Activated CD8-positive, alpha-beta memory T cell treated with anti-CD3 and anti-CD28 coated beads, Interleukin-2, amount 10 ng/mL, durations not matched to agents 7 days and 5 days (primary cell): ENCODE measurements at places on chromosomes 6 and 20. TPM values are rescaled to one million over a fixed set of nuclear protein-coding genes. Genes with fewer than 3 reads are reported as not detected.
A peak's percentile ranks its signal among the peaks of the same experiment; 100 is the strongest.

DNA sequence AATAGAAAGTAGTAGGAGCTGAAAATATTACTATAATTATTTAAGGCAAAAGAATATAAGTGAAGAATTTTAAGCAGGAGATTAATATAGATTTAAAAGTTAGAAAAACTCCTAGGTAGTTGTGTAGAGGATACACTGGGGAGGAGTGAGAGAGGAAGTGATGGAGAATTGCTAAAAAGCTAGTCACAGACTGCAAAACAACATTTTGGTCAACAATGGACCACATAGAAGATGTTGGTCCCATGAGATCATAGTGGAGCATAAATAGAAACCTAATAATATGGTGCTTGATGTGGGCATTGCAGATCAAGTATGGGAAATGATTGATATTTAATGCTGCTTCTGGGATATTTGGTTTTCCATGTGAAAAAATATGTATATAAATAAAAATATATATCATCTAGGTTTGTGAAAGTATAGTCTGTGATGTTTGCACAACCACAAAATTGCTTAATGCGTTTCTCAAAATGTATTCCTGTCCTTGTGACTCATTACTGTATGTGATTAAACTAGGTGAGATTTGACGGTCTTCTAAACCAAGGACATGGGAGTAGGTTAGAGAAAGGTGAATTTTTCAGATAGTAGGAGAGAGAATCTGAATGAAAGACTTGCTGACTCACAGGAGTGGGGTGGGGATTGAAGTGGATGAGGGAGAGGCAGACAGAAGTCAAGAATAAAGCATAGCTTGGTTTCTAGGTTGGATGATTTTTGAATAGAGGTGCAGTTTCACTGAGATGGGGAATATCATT, 174.0 kb downstream of the BCKDHB start:
- DNase-seq, result no peak
- H3K27ac ChIP-seq, result no peak overlapping the region
- no peak overlapping the region for H3K4me3 ChIP-seq
- H3K36me3 ChIP-seq, result peaks cover 4% of the 10 kb centered on the region

The HDGFL1 gene
- not detected for total RNA-seq

- H3K36me3 ChIP-seq, result no peaks in the 10 kb centered on the region
- H3K4me1 ChIP-seq, result peaks cover 16% of the 10 kb centered on the region
- no peak overlapping the region for H3K4me3 ChIP-seq
- no peak for DNase-seq
- peaks cover 67% of the 10 kb centered on the region for H3K27me3 ChIP-seq
These were observed 1.4 kb downstream of the DCDC2 start for GRCh38 chr6:24356310-24356973.

GRCh38 chr6:11221623-11222384, 10.7 kb downstream of the NEDD9 start:
- peak overlapping the region; percentile 63 for H3K4me3 ChIP-seq
- H3K4me1 ChIP-seq, result peaks cover 91% of the 10 kb centered on the region
- H3K27ac ChIP-seq, result peak overlapping the region; percentile 91
- H3K36me3 ChIP-seq, result peaks cover 78% of the 10 kb centered on the region

- no peaks in the 10 kb centered on the region for H3K4me1 ChIP-seq
- no peak overlapping the region for H3K4me3 ChIP-seq
- H3K36me3 ChIP-seq, result peaks cover 32% of the 10 kb centered on the region
These were observed 125.7 kb downstream of the ZMYND8 start for GRCh38 chr20:47230811-47231256.
